ENCODE measurements at places on chromosomes 7 and 10. TPM values are rescaled to one million over a fixed set of nuclear protein-coding genes. Genes with fewer than 3 reads are reported as not detected.

Gene CROT
- total RNA-seq, result 16.0 TPM

Gene MALRD1
- total RNA-seq, result 1.00 TPM

Gene SMKR1
- total RNA-seq, result 0.09 TPM

Gene NYAP1
- 0.14 TPM for total RNA-seq

Gene GDF10
- 1.2 TPM for total RNA-seq

Gene WNT8B
- total RNA-seq, result not detected

Gene COL17A1
- 0.74 TPM for total RNA-seq

Gene PTER
- total RNA-seq, result 15.3 TPM

Gene OPN1SW
- total RNA-seq, result not detected

Gene TWIST1
- total RNA-seq, result 42.2 TPM

Gene TRIM4
- 24.5 TPM for total RNA-seq

Gene AUTS2
- total RNA-seq, result 2.3 TPM

Gene C10orf53
- total RNA-seq, result not detected

Gene PDE1C
- 0.92 TPM for total RNA-seq

Gene HK1
- 169 TPM for total RNA-seq

Gene FAM171A1
- 19.3 TPM for total RNA-seq

Gene ABCB8
- total RNA-seq, result 19.2 TPM

Gene VIM
- total RNA-seq, result 4,185 TPM

Gene TAS2R41
- not detected for total RNA-seq

Gene UPK3B
- 0.46 TPM for total RNA-seq

Gene GIMAP1
- under 0.01 TPM for total RNA-seq

Gene MCM10
- total RNA-seq, result 1.2 TPM

Gene PRPS1L1
- 0.09 TPM for total RNA-seq

Data from smooth muscle cell of bladder (primary cell).